ENCODE measurements at places on chromosomes 3 and 15.

GRCh38 chr3:34381243-34381642 is 582.8 kb downstream of the PDCD6IP start:
- DNase-seq, result no peak

DNA sequence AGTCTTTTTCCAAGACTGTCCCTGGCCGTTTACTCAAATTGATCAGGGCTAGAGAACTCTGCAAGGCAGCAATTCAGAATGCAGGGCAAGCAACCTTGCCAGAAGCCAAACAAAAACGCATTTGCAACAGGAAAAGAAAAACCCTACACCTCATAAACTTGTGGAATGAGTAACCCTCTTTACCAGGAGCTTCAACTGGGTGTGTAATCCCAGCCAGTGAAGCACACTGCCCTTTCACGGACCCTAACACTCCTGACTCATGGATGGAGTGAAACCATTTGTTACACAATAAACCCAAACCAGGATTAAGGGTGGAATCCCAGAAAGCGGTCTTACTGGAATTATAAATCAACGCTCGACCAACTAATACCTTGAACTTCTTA is 14.8 kb upstream of the LDHAL6B start:
- no peak for DNase-seq

DNA sequence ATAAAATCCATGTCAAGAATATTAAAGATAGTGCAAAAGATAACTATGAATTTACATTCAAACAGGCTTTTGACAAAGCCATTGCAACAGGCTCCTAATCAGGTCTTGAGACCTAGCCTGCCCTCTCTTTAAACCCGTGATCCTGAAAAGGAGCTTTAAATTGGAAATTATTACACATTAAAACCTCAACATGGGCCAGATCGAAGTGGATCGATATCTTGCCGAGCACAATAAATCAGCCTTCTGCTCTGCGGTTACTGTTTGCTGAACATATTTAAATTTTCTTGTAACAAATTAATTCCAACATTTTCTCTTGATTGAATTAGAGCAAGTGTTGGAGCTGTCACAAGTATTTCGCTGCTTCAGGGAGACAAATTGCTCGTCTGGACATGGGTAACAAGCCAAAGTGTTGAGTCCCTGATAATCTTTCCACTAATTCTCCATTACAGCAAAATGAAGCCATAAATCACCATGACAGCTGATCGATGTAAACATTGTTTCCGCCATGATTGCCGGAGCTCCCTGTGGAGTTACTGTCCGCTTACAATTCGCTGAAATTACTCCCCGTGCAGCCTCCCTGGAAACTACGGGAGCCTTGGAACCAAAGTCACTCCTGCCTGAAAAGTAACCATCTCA is 47.6 kb downstream of the SHOX2 start:
- DNase-seq, result no peak

DNA sequence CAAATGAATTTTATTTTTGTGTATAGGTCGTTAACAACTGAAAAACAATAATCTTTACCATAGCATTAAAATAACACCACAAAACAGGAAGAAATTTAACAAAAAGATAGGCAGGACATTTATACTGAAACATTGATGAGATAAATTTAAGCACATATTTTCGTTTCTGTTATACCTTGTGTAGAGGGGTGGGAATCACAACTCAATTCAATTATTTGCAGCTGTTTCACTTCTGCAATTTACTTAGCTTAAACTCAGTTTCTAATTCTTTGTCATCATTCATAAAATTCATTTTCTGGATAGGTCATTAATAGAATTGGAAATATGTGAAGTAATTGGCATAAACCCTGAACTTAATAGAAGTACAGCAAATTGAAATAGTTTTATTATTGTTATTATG is 42.3 kb downstream of the TP63 start:
- DNase-seq, result no peak

DNA sequence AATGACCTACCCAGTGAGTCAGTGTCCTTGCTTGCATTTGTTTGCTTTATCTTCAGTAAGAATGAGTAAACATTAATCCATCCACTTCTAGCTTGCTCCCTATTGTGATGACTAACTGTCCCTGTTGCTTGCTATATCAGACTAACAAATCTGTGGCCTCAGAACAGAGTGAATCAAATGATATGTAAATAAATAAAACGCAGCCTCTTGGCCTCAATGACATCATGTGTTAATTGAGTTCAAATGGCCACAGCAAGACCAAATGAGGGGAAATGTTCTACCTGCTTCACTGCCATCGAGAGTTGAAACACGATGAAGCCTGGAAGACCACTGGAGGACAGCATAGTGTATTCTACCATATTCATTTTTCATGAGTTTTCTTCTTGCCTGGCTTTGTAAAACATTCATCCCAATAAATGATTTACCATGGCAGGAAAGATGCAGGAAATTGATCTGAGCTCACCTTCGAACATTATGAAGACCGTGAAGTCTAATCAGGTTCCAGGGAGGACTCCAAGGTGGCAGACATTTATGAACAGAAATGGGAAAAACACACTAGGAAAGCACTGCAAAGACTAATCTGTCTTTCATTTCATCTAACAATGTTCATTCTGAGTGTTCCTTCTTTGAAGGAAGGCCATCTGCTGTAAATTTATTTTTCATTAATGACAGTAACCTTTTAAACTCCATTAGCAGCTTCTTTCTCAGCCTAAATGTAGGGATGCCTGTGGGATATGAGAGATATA is 1144.5 kb downstream of the TUSC7 start:
- DNase-seq, result no peak

- no peak for DNase-seq
These were observed 37.5 kb downstream of the SERPINI1 start for GRCh38 chr3:167772992-167773391.

Data from cortex of kidney (tissue), 1 donor.